ENCODE measurements at places on chromosomes 11 and 22. TPM values are rescaled to one million over a fixed set of nuclear protein-coding genes. Genes with fewer than 3 reads are reported as not detected.
A peak's percentile ranks its signal among the peaks of the same experiment; 100 is the strongest.

Gene PIWIL4
- 9.0 TPM for total RNA-seq

Gene CDK2AP2
- total RNA-seq = 76.7 TPM

Gene RCOR2
- total RNA-seq = 1.6 TPM

Gene DDIAS
- total RNA-seq = 3.1 TPM

Gene DLG2
- total RNA-seq = 6.9 TPM

Gene BATF2
- 9.6 TPM for total RNA-seq

DNA sequence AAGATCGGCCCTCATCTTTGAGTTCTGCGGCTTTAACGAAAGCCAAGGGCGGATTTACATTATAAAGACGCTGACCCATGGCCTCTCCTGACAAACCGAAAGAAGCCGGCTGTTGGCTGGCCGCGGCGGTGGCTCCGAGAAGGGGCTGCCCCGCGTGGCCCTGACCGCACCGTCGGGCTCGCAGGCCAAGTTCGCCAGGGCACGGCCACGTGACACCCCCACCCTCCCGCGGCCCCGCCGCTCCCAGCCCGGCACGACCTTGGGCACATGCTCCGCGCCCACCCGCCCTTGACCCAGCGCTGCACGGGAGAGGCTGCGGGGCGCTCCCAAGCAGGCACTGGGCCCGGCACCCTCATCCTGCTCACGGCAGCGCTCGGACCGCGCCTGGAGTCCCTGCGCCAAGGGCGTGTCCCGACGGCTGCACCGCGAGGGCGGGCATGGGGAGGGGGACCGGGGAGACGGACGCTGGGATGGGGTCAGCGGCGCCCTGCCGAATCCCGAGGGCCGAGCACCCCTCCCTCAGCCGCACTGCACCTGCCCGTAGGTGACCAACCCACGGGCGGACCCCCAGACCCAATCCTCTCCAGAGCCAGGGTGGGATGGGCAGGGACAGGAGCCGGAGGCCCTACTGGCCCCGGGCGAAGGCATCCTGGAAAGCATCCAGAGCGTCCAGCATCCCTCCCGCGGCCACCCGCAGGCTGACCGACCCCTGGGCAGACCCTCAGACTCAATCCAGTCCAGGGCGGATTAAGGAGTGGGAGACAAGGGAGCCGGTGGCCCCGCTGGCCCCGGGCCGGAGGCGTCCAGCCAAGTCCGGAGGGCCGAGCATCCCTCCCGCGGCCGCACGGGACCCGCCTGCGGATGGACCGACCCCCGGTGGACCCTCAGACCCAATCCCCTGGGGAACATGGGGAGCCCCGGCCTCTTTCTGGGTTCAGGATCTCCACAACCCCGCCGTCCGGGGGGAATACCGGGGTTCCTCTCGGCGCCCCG lies 759 bp downstream of the CPT1A start:
- DNase-seq = no peak
- H3K27ac ChIP-seq = peak overlapping the region; percentile 90
- H3K27me3 ChIP-seq = no peaks in the 10 kb centered on the region
- no peaks in the 10 kb centered on the region for H3K36me3 ChIP-seq
- peaks cover 78% of the 10 kb centered on the region for H3K4me1 ChIP-seq
- peak overlapping the region; percentile 76 for H3K4me3 ChIP-seq

DNA sequence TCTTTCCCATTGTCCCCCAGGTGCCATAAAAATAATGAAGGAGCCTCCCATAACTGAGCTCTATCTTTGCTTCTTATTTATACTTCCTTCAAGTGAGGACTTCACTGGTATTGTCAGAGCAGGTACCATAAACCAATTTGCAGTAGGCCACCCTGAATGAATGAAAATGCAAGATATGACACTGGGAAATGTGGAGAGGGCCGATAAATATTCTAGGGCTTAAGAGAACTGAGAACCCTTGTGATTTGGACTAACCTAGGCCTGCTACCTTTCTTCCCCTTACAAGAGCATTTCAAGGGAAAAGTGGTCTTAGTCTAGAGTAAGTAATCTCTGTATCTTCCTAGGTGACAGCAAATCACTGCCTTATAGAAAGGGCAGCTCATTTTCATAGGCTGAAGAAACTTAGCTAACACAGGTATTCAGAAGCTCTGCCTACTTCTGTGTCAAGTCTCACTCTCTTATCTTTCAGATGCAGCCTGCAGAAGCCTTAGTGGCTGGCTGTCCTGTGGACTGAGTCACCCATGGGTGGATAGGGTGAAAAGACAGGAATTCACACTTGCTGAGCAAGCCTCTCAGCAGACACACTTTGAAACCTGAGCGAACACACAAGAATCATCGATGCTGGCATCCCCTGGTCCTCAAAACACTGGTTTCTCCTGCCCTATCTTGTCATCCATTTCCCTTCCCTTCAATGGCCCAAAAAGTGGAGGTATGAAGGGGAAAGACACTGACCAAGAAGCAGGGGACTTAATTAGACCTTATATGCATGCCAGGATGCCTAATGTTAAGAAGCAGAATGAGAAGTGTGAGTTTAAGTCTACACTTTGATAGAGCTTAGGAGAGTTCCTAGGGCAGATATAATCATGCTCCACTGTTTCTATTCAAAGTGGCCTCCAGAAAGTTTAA lies 15.2 kb downstream of the NRIP3 start:
- no peaks in the 10 kb centered on the region for H3K36me3 ChIP-seq
- H3K4me3 ChIP-seq = no peak overlapping the region
- no peaks in the 10 kb centered on the region for H3K4me1 ChIP-seq
- H3K27ac ChIP-seq = no peak overlapping the region
- no peak for DNase-seq

- no peaks in the 10 kb centered on the region for H3K27me3 ChIP-seq
- no peak for DNase-seq
- H3K4me1 ChIP-seq = peaks cover 34% of the 10 kb centered on the region
- H3K4me3 ChIP-seq = no peak overlapping the region
These were observed 83.3 kb upstream of the PICALM start for GRCh38 chr11:86152006-86152862.

- DNase-seq = no peak
- no peak overlapping the region for H3K4me3 ChIP-seq
- H3K27ac ChIP-seq = no peak overlapping the region
- no peaks in the 10 kb centered on the region for H3K27me3 ChIP-seq
- H3K4me1 ChIP-seq = no peaks in the 10 kb centered on the region
These were observed 881.2 kb downstream of the OPCML start for GRCh38 chr11:132650969-132651720.

DNA sequence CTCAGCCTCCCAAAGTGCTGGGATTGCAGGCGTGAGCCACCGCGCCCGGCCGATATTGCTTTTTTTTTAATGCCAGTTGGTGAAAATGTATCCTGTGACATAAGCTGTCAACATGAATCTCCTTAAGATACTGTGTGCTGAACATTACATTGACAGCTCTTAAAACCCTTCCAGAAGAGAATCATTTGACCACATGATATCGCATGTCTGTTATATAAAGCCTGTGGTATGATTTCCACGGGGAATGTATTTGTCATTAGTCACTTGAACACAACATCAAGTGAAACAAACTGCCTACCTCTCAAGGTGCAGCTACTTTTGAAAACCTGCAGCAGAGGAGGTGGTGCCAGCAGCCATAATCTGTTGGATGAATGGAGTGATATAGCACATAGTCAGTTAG lies 67.0 kb downstream of the BCL2L13 start:
- H3K27ac ChIP-seq = peak overlapping the region; percentile 48
- DNase-seq = no peak
- H3K4me3 ChIP-seq = no peak overlapping the region
- H3K4me1 ChIP-seq = peaks cover 31% of the 10 kb centered on the region
- peaks cover 22% of the 10 kb centered on the region for H3K36me3 ChIP-seq

DNA sequence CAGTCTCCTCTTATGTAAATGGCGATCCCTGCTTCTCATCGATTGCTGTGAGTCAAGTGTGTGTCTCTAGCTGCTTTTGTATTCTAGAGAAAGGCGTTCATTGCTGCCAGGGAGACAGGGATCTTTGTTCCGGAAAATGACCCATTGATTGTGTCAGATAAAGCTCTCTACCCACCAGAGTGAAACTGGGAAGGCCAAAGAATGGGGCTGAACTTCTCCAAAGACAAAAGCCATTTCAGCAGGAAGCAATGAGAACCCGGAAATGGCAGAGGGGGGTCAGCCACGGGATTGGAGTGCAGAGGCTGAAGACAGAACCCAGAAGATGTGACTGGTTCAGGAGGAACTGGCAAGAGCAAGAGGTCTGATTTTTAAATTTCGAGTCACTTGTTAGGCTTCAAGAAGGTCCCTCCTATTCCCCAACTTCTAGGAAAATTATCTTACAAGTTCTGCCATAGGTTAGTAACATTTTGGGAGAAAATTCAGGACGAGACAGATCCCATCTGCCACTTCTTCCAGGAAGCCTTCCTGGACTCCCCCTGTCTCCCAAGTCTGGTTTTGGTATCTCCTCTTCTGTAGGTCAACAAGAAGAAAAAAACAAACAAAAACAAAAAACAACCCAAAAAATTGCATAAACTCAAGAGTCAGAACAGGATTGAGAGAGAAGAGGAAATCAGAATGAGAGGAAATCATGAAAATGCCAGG lies 110.6 kb downstream of the NECTIN1 start:
- no peak overlapping the region for H3K27ac ChIP-seq
- H3K4me1 ChIP-seq = peaks cover 6% of the 10 kb centered on the region
- DNase-seq = no peak
- no peak overlapping the region for H3K4me3 ChIP-seq

GRCh38 chr11:113571531-113571930 lies 96.3 kb upstream of the DRD2 start:
- no peaks in the 10 kb centered on the region for H3K27me3 ChIP-seq
- H3K36me3 ChIP-seq = no peaks in the 10 kb centered on the region
- no peak overlapping the region for H3K27ac ChIP-seq
- peaks cover 18% of the 10 kb centered on the region for H3K4me1 ChIP-seq

- peaks cover 13% of the 10 kb centered on the region for H3K4me1 ChIP-seq
- H3K36me3 ChIP-seq = no peaks in the 10 kb centered on the region
- DNase-seq = no peak
- H3K27ac ChIP-seq = no peak overlapping the region
- no peak overlapping the region for H3K4me3 ChIP-seq
- H3K27me3 ChIP-seq = no peaks in the 10 kb centered on the region
These were observed 3.8 kb upstream of the RNF141 start for GRCh38 chr11:10544491-10545465.

DNA sequence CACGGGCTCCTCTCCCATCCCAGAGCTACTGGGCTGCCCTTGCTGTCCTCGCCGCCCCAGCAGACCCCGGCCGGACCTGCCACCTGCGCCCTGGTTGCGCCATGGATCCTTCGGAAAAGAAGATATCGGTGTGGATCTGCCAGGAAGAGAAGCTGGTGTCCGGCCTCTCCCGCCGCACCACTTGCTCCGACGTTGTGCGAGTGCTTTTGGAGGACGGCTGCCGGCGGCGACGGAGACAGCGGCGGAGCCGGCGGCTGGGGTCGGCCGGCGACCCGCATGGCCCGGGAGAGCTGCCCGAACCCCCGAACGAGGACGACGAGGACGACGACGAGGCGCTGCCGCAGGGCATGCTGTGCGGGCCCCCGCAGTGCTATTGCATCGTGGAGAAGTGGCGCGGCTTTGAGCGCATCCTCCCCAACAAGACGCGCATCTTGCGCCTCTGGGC lies 382 bp downstream of the RASSF10 start:
- H3K4me1 ChIP-seq = peaks cover 18% of the 10 kb centered on the region
- no peak for DNase-seq
- H3K27me3 ChIP-seq = peaks cover 87% of the 10 kb centered on the region
- H3K27ac ChIP-seq = no peak overlapping the region
- H3K36me3 ChIP-seq = no peaks in the 10 kb centered on the region

DNA sequence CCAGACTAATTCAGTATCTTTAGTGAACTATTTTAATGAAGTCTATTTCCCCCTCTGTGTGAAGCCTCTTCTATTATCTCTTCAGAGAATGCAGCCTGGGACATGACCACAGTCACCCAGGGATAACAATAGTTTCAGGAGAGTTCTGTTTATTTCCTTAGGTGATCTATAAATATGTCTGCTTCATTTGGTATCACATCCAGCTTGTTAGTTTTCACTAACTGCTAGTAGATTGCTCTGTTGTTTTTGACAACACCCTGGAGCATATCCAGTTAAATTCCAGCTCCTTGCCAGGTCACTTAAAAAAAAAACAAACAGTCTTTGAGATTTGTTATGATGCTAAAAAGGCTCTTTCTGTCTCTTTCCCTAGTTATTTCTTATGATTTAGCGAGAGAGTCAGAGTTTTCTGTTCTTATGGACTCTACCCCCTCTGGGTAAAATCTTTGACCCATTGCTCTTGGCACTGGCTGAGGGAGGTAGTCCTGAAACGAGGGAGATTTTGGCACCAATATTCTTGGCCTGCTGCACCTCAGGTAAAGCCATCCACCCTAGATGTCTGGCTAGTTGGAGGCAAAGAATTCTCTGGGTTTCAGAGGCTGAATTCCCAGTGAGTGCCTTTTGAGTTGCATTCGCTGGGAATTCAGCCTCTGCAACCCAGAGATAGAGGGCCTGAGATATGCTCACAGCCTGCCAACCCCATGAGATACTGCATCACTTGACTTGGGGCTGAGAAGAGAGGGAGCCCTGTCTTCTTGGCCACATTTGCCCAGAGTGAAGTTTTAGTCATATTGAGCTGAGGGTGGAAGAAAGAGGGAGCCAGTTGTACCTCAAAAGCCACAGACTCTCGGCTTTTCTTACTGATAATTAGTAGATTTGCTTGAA lies 159.1 kb downstream of the PGR start:
- H3K4me3 ChIP-seq = no peak overlapping the region
- H3K4me1 ChIP-seq = no peaks in the 10 kb centered on the region
- no peak for DNase-seq
- H3K27me3 ChIP-seq = no peaks in the 10 kb centered on the region

DNA sequence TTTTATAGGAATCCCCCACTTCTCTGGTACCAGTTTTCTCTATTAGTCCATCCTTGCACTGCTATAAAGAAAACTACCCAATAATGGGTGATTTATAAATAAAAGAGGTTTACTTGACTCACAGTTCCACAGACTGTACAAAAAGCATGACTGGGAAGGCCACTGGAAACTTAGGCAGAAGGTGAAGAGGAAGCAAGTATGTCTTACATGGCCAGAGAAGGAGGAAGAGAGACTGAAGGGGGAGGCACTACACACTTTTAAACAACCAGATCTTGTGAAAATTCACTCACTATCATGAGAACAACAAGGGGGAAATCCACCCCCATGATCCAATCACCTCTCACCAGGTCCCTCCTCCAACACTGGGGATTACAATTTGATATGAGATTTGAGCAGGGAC lies 68.9 kb upstream of the GNAZ start:
- H3K36me3 ChIP-seq = no peaks in the 10 kb centered on the region
- H3K27ac ChIP-seq = no peak overlapping the region
- H3K4me1 ChIP-seq = no peaks in the 10 kb centered on the region
- DNase-seq = no peak
- H3K4me3 ChIP-seq = no peak overlapping the region

Measured in tibial nerve (tissue), 4 donors.